Activated CD4-positive, CD25-positive, alpha-beta regulatory T cell treated with anti-CD3 and anti-CD28 coated beads, Interleukin-2, amount 50 U/mL, for 16 hours (primary cell): ENCODE measurements at places on chromosomes 1 and 21.

DNA sequence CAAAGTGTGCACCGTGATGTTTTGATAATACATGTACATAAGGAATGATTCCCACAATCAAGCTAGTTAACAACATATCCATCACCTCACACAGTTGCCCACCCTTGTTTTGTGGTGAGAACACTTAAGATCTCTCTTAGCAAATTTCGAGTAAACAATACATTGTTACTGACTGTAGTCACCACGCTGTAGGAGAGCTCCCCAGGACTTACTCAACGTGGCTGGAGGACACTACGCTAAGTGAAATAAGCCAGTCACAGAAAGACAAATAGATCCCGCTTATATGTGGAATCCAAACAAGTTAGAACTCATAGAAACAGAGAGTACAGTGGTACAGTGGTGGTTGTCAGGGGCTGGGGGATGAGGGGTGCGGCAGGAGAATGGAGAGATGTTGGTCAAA is 24.8 kb downstream of the GPR137B start:
- no peak for DNase-seq

GRCh38 chr1:63787875-63788274 is 14.1 kb downstream of the ROR1 start:
- DNase-seq: no peak

DNA sequence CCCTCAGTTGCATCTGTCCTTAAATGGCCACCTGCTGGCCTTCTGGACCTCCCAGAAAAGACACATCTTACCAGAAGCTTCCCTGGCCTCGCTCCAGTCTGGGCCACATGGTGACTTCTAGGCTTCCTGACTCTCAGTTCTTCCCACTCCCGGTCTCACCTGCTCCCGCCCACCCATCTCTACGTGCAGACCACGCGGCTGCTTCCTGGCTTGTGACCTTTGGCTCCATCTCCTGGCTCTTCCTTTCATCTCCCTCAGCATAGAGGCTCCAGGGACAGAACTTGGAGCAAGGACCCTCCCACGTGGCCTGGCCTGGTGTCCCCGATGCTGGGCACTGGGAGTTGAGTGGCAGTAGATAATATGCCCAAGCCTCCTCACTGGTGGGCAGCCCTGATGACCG is 124.9 kb upstream of the IRF2BP2 start:
- no peak for DNase-seq

DNA sequence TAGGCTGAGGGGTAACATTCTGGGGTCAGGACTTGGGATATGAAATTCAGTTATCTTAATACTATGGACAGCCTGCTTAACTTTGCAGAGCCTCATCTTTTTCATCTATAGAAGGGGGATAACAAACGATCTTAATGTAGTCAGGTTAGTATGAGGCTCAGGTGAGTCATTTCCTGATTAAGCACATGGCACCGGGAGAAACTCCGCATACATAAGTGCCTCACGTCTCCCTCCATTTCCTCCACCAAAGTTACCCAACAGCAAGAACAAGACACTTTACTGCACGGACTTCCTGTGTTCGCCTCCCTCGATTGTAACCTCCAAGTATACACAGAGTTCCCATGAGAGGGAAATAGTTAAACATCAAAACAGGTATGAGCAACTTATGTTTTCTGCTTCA is 112.7 kb upstream of the COA6 start:
- DNase-seq: no peak

GRCh38 chr1:90341516-90341915 is 346.6 kb downstream of the ZNF326 start:
- no peak for DNase-seq

GRCh38 chr1:38327559-38327973 is 281.0 kb upstream of the POU3F1 start:
- DNase-seq: no peak

GRCh38 chr21:44854391-44854663 is 19.2 kb downstream of the PTTG1IP start:
- no peak for DNase-seq

- no peak for DNase-seq
Measured at GRCh38 chr1:26520339-26520738, 9.2 kb upstream of the RPS6KA1 start.

- DNase-seq: no peak
Measured at GRCh38 chr1:86887479-86888162, 26.3 kb downstream of the SELENOF start.

DNA sequence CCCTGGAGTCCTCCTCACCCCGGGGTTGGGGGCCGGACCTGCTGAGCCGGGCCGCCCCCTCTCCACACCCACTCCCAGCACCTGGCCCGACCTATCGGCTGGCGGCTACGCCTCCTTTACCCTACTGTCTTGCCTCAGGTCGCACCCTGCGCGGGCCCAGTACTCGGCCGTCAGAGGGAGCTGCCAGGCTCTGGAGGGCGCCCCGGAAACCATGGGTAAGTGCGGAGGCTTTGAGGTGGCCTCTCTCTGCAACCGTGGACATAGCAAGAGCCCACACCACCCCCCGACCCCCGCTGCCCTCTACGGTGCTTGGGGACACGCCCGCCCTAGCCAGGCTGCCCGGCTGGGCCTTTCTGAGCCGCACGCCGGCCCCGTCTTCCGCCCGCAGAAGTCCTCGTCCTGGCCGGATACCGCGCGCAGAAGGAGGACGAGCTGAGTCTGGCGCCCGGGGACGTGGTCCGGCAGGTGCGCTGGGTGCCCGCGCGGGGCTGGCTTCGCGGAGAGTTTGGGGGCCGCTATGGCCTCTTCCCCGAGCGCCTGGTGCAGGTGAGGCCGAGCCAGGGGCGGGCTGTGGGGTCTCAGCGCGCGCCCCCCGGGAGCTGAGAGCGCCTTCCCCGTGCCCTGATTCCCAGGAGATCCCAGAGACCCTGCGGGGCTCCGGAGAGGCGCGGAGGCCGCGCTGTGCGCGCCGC is at the start of gene SH3D21:
TSS of gene SH3D21 (plus strand) at position 159 of the 692 bp plus-strand sequence. CDS start at position 212, 53 bp downstream.
- DNase-seq: no peak

DNA sequence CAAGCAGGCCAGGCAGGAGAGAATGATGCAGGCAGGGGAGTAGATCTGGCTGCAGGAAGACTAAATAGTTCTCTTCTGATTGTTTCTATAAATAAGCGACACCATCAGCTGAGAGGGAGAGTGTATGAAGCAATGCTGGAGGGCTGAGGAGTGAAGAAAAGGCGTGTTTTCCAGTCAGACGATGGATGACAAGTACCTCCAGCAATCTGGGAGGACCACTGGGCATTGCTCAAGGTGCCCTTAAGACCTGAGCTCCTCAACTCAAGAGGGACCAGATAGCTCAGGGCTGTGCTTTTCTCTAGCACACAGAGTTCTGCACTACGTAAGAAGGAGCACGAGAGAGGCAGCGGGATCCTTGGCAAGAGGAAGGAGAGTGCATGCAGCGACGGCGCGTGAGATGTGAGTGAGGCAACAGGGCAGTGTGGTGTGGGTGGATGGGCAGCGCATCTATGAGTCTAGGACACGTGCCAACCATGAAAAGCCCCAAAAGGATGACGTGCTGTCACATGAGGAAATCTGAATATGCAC is 36.0 kb downstream of the PABPC4 start:
- DNase-seq: no peak

- DNase-seq: no peak
Measured at GRCh38 chr1:33159577-33159976, 22.3 kb downstream of the TRIM62 start.

GRCh38 chr1:165696625-165697100 is 1.7 kb downstream of the ALDH9A1 start:
- DNase-seq: no peak

- DNase-seq: no peak
Measured at GRCh38 chr1:11787804-11788436, 17.8 kb downstream of the MTHFR start.

GRCh38 chr1:88333086-88333695 is 350.9 kb upstream of the PKN2 start:
- no peak for DNase-seq

- no peak for DNase-seq
Measured at GRCh38 chr1:223642237-223642636, 23.3 kb downstream of the CAPN8 start.

- no peak for DNase-seq
Measured at GRCh38 chr21:36431252-36431651, 46.1 kb downstream of the CHAF1B start.

GRCh38 chr1:193104502-193104906 is 710 bp downstream of the GLRX2 start:
- DNase-seq: no peak

GRCh38 chr1:32151319-32151787 is 28.1 kb upstream of the TXLNA start:
- no peak for DNase-seq

DNA sequence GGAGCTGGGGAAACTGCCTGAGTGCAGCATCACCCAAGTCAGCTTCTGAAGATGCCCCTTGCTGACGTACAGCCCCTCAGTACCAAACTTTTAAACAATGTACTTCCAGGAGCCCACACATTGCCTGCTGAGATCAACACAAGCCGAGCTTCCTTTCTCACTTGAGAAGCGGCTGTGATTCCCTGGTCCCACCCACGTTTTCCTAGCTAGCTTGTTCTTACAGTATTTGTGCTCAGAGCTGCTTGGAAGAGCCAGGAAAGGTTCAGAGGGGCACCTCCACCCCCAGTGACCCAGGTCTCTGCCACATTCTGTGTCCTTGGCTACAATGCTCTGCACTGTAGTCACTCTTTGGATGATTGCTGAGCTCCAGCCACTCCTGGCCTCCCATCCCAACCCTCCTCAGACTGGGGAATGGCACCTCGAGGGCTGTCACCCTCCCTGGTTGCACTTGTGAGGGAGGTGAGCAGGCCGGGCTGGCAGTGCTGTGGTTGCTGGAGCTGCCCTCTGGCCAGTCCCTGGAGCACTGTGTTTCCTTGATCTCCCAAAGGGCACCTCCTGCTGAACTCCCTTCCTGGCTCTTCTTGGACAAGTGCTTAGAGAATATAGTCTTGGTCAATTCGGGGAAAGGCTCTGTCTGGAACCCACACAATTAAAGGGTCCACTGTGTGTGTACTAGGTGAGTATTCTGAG is 355.1 kb downstream of the AJAP1 start:
- no peak for DNase-seq

- DNase-seq: no peak
Measured at GRCh38 chr1:167342846-167343245, 122.2 kb downstream of the POU2F1 start.

GRCh38 chr1:168601051-168601450 is 24.6 kb downstream of the XCL1 start:
- no peak for DNase-seq

GRCh38 chr1:157600236-157600635 is 2.4 kb upstream of the FCRL4 start:
- no peak for DNase-seq

DNA sequence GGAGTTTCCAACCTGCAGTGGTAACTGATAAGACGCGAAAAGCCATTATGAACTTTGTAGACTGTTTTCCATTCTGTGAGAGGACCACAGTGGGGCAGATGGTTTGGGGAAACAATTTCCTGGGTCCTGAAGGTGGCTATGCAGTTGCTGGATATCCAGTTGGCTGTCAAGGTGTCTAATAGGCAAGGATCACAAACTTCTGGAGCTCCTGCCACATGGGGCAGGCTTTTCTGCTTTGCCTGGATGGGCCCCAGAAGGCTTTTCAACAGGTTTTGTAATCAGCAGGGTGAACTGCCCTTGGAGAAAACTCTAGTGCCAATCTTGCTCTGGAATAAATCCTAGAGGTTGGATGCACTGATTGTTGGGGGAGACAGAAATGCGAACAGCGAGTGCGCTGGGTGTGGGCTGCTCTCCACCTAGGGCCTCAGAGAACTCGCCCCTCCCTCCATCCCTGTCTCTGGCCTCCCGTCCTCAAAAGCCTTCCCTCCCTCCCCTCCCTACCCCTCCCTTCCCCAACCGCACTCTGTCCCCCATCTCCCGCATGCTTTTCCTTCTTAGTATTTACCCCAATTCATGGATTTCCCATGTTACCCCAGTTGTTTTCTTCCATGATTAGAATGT is 210.3 kb upstream of the USP24 start:
- no peak for DNase-seq

DNA sequence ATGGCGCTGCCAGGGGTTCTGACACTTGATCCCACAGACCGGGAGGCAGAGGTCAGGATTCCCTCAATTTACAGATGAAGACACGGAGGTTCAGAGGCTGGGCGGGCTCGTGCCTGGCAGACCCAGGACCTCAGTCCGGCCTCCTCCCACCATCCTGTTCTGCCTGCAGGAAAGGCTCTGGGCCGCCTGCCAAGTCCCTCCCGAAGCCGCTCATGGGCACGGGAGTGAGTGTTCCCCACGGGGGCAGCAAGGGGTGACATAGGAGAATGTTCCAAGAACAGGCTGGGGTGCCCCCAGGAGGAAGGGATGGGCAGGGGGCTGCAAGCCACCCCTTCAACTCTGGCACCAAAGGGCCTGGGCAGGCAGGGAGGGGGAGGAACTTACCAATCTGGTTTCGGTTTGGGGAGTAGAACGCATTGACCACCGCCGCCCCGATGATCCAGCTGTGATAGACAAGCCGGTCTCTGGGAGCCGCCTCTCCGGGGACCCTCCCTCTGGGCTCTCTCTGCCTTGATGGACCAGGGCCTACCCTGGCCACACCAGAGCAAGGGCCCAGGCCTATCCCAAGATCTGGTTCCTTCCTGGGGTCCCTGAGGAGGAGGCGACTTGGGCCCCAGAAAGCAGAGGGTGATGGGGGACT is 7.5 kb downstream of the PRXL2B start:
- DNase-seq: no peak

GRCh38 chr1:155000411-155000725 is 2.2 kb upstream of the ZBTB7B start:
- no peak for DNase-seq

GRCh38 chr1:107359472-107360241 is 218.8 kb downstream of the NTNG1 start:
- no peak for DNase-seq

GRCh38 chr1:103170609-103171008 is 62.3 kb upstream of the COL11A1 start:
- DNase-seq: no peak

GRCh38 chr1:243738020-243738419 is 112.0 kb downstream of the AKT3 start:
- no peak for DNase-seq

GRCh38 chr1:151710187-151710840 is 6.3 kb downstream of the CELF3 start:
- no peak for DNase-seq

- DNase-seq: no peak
Measured at GRCh38 chr1:174333437-174333836, 114.3 kb upstream of the GPR52 start.

GRCh38 chr1:2416403-2416802 is 4.0 kb upstream of the PEX10 start:
- no peak for DNase-seq

DNA sequence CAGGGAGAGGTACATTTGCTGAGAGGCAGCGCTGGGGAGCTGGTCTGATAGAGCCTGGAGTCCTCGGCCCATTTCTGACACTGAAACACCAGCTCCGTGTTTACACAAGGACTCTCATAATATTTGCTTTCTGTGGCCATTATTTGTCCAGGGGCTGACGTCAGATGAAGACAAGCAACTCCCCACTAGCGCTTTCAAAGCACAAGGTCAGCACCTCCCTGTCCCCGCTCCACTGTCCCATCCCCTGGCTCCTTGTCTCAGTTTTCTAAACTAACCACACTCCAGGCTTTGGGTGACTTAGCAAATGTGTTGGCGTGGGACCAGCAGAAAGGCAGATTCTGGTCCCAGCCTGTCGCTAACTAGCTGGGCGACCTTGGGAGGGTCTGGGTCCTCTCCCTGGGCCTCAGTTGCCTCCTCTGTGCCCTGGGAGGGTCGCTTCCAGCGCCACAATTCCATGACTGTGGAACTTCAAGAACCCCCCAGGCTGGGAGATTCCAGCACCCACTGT is 37.4 kb upstream of the ZBTB40 start:
- DNase-seq: no peak

- no peak for DNase-seq
Measured at GRCh38 chr1:118960567-118961136, 27.5 kb downstream of the TBX15 start.
